DMS 273 treated with DMSO at 0.1 percent for 48 hours (cell line): ENCODE measurements at places on chromosomes 1 and 21.

- DNase-seq: no peak
These were observed 932 bp upstream of the FCRLA start for GRCh38 chr1:161706113-161706481.

DNA sequence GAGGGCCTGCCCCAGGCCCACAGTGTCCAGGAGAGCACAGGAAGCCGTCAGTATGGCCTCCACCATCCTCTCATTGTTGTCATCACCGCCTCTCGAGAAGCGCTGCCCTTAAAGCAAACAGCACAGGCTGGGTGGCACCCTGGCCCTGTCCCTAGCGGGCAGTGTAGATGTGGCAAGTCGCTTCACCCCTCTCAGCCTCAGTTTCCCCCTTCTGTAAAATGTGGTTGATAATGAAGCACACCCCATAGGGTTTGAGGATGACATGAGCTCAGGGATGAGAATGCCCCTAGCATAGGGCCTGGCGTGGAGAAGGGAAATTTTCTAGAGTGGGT lies 13.4 kb downstream of the PLA2G2F start:
- no peak for DNase-seq

GRCh38 chr1:174988539-174988938 lies 11.2 kb upstream of the CACYBP start:
- DNase-seq: no peak

DNA sequence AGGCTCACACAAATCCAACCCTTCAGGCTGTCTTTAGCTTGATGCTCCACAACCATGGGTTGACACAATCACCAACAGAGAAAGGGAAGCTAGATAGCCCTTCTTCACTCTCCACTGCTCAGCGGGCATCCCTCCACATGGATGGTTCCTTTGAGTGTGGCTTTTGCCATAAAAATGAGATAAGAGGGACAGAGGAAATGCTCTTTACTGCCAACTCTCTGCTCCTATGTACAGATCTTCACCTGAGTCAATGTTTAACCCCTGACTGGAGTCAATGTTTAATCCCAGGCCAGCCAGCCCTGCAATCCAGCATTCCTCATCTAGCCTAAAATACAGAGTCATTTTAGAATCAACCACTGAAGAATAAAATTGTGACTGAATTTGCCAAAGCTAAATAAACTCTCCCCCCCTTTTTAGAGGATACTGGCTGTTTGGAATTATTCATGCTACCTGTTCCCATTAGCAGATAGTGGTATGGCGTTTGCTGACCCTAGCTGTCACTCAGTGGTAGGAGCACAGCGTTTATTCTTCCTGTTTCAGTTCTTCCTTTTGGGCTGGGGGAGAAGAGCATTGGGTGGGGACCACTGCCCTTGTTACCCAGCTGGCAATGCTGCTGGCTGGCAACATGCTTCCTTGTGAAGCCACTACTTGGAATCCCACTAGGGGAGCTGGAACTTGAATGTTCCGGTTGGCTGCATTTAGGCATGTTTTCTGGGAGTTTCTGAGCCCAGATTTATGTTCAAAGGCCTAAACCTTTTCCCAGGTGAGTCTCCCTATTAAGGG lies 5.2 kb upstream of the PIGR start:
- DNase-seq: no peak

- no peak for DNase-seq
These were observed 63.1 kb upstream of the CD34 start for GRCh38 chr1:207973898-207974568.

GRCh38 chr21:16509476-16509875 lies 779.7 kb downstream of the USP25 start:
- no peak for DNase-seq

DNA sequence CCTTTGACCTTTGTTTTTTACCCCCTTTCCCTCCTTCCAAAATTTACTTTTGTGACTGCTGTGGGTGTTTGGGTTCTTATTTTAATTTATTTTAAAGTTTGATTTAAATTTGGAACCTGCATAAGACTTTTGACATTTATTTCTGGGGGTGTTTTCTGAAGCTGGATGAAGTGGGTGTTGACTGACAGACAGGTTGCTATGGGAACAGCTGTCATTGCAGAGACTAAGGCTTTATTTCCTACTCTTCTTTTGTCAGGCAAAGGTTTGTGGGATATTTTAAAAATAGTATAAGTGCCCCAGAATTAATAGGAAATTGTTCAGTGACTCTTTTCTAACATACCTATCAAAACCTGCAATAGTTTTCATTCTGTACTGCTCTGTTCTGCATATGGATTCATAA lies 290.8 kb upstream of the ESRRG start:
- DNase-seq: no peak

DNA sequence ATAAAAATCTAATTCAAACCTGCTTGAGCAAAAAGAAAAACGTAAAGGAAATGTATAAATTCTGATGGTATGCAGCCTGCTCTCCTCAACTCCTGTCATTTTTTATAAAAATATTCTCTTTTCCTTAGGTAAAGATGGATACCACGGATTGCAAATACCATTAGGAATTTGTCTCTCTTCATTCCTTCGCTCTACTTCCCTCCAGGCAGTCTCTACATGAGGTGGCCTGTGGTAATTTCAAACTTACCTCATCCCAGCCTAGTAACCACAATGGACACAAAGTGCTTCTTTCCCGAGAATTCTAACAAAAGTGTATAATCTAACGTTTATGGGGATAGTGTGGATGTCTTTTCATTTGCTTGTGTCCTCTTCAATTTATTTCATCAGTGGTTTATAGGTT lies 239.5 kb upstream of the LRRC7 start:
- no peak for DNase-seq

DNA sequence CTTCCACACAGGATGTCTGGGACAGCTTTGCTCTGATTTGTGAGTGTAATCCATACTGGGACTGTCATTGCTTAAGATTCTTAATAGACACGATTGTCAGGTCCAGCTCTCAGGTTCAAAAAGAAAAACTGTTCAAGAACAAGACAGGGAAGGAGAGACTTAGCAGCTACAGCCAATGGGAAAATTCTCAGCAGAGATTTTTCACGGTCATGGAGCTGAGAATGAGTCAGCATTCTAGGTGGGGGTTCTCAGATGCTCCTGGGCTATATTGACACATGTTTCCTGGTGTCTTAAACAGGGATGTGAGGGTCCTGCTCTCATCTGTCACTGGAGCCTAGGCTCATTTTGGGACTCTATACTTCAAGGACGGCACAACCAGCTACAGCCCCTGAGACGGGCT lies 318.3 kb downstream of the RRAGC start:
- no peak for DNase-seq

DNA sequence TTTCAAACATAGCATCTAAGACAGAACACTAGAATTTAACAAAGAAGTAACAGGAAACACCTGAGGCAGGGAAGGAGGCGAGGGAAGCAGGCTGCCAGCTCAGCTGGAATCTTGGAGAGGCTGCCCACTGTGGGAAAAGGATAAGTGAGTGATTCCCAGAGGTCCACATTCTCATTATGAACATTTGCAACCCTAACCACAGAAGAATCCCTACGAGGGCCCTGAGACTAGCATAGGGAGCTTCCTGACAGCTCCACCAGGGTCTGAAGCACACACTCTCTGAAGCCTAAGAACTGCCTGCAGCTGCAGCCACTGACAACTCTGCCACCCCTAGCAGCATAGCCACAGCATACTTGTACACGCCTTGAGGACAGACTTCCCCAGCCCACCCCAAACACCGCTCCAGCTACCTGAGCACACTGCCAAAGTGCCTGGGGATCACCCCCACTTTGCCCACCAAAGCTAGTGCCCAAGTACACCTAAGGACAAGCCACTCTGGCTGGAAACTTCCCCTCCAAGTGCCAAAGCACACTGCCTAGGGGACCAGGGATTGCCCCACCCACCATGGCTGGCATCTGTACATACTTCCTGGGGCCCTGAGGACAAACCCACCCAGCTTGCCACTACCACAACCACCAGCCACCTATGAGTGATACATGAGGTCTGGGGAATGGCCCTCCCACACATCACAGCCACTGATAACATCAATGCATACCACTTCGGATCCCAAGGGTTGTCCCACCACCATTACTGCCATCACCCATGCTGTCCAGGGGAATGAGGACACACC lies 76.6 kb upstream of the GUCA2A start:
- no peak for DNase-seq

GRCh38 chr1:244137725-244138124 lies 86.6 kb downstream of the ZBTB18 start:
- DNase-seq: no peak

- DNase-seq: no peak
These were observed 28.0 kb downstream of the GRIK3 start for GRCh38 chr1:37006132-37006868.

GRCh38 chr1:97139512-97139911 lies 417.9 kb downstream of the PTBP2 start:
- DNase-seq: no peak

- no peak for DNase-seq
These were observed 2.8 kb upstream of the NRAS start for GRCh38 chr1:114719424-114719787.

- no peak for DNase-seq
These were observed 13.9 kb upstream of the IL6R start for GRCh38 chr1:154391086-154391770.

DNA sequence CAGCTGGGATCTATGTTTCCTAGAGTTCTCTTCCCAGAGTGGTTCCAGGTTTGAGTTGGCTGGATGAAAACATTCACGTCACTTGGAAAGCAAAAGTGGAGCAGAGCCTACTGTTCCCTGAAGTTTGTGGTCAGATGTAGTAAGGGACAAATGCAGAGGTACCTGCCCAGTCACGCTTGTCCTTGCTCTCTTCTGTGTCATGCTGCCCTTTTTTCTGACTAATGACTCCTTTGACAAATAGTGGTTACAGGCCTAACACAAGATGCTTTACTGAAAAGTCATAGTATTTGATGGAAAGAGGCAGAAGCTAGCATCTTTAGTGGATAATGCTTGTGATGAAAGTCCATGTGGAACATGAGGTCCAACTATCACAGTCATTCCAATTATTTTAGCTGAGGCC lies 881.4 kb upstream of the B3GALT2 start:
- no peak for DNase-seq

DNA sequence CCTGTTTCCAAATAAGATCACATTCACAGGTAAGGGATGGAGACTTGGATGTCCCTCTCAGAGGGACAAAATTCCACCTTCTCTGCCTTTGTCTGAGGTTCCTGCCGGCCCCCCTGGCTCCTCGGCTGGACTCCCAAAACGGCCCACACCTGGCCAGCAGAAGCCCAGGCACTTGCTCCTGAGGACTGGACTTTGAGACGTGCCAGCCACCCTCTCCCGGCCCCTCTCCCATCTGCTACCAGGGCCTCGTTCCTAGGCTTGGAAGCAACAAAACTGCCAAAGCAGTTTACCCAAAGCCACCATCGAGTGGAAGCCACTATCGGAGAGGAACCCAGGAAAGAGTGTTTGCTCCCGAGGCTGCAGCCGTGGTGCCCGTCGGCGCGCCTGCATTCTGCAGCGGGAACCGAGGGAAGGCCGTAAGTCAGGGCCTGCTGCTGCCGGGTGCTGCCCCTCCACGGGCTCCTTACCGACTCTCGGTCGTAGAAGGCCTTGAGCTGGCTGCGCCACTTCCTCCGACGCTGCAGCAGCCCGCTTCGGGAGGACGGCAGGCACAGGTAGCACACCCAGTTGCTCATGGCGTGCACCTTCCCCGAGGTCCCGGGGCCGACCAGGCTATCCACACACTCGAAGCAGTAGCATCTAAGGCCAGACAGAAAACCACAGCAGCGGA lies 3.5 kb downstream of the DNMT3L start:
- DNase-seq: no peak

DNA sequence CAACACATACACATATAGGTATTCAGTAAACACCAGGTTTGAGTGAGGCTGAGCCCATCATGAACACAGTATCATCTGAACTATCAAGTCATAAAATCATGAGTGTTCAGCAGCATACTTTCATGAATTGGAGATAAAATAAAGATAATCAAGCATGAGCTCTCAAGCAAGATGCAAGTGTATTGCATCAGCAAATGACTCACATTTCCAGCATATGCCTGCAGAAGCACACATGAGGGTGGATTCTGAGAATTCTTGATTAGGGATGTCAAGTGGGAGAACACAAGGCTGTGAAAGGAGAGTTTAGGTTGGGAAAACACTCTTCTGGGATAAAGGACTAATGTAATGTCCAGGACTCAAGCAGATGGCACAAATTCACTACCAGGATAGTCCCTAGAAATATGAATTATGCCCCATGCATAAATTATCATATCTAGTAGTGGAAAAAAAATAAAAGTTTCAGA lies 299.2 kb downstream of the SRGAP2C start:
- DNase-seq: no peak

DNA sequence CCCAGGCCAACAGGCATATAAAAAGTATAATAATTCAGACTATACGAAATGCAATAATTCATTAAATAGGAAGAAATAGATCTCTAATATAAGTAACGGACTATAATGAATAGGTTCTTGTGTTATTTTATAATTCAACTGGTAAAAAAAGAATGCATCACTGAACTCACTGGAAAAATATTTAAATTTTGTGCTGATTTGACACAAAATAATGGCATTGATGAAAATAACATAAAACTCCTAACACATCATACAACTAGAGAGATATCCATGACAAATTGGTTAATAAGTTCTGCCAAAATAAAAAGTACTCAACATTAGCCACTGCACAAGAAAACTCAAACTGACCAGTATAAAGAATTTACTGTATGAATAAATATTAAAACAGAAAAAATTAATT lies 57.1 kb upstream of the RAB4A start:
- DNase-seq: no peak

GRCh38 chr1:56028244-56028643 lies 551.1 kb downstream of the PLPP3 start:
- no peak for DNase-seq

GRCh38 chr21:44431300-44431699 lies 24.0 kb upstream of the LRRC3 start:
- no peak for DNase-seq

DNA sequence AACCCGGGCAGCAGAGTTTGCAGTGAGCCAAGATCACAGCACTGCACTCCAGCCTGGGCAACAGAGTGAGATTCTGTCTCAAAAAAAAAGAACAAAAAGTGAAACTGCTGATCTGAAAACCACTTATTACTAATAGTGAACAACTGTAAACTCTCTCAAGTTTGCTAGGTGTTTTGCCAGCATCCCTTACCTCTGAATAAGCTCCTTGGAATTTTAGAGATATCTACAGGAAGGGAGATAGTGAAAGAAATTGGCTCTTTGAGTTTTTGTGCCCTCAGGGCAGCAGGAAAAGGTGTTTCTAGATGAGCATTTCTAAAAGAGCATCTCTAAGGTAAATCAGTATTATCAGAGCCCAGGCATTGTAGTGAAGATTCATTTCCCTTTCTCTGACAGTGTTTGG lies 27.1 kb downstream of the PARK7 start:
- no peak for DNase-seq

DNA sequence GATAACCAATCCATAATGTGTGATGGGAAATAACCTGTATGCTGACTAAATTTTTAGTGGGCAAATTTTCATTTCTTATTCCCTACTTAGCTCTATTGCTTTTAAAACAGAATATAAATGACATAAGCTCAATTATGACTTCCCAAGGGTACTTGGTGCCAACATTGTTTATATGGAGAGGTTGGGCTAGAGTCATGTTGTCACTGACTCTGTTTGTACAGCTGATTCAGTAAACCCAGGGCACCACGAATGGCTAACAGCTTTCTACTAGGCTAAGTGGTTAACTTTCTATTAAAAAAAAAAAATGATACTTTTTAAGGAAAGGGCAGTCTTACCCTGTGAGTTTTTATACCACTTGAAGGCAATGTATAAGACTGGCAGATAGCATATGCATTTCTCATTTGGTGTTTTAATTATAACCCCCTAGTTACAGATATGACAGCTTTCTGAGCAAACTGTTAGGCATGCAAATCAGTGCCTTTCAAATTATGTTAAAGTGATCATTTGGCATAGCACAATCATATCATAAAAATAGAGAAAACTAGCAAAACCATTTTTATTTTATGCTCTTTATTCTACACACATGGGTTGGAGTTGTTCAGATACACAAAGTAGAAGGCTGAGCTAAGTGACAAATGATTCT lies 147.1 kb downstream of the DNM3 start:
- no peak for DNase-seq
